GM23338 (cell line): ENCODE measurements at places on chromosomes 16 and 17.
A peak's percentile ranks its signal among the peaks of the same experiment; 100 is the strongest.

DNA sequence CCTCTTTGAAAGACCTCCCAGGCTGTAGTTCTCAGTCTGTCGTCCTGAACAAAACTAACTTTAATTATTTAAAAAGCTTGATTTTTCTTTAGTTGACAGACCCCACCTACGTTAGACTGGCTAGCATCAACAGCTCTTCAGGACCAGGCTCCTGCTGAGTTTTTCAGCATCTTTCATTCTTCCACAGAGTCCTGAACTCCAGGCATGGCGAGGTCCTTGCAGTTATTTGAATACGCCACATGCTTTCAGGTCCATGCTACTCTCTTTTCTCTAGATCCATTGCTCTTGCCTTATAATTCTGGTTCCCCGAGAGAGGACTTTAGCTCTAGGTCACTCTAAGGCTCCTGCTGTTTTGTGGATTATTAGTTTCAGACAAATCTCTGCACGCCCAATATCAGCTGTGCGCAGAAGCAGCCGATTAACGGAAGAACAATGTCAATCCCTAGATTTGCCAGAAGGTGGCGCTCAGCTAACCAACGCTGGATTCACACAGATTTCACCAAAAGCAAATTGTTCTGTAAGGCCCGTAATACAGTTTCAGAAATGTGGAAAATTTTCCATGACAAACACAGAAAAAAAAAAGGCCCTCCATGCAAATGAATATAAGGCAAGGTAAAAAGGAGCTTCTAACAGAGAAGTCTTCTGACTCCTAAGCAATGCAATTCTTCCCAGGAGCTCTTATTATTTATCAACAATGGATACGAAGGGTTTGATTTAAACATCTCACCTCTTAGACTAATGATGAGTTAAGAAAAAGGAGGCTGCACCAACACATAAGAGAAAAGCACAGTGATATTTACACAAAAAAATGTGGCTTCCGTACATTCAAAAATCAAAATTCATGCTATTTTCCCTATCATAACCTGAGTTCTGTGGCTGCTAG lies 33.5 kb upstream of the BCO1 start:
- peak; percentile 68 for DNase-seq

- DNase-seq = peak; percentile 66
Observed at GRCh38 chr16:50381679-50382440, 13.1 kb upstream of the BRD7 start.

GRCh38 chr17:37490022-37490587 lies 414 bp downstream of the DUSP14 start:
- DNase-seq = peak; percentile 85

DNA sequence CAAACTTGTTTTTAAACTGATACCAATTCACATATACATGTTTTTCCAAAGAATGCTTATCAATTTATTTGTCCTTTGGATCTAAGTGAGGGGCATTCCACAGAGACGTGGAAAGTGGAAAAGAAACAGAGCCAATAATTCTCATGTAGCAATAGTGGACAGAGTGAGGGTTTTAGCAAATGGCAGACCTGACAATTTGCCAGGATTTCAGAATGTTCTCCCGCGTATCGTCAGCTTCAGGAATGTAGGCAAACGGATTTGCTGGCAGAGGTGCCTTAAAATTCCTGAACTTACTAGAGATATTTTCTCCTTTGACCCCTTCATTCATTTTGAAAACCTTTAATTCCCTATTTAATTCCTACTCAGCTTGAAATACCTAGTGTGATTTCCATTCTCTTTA lies 193.4 kb upstream of the CPHXL start:
- no peak for DNase-seq

DNA sequence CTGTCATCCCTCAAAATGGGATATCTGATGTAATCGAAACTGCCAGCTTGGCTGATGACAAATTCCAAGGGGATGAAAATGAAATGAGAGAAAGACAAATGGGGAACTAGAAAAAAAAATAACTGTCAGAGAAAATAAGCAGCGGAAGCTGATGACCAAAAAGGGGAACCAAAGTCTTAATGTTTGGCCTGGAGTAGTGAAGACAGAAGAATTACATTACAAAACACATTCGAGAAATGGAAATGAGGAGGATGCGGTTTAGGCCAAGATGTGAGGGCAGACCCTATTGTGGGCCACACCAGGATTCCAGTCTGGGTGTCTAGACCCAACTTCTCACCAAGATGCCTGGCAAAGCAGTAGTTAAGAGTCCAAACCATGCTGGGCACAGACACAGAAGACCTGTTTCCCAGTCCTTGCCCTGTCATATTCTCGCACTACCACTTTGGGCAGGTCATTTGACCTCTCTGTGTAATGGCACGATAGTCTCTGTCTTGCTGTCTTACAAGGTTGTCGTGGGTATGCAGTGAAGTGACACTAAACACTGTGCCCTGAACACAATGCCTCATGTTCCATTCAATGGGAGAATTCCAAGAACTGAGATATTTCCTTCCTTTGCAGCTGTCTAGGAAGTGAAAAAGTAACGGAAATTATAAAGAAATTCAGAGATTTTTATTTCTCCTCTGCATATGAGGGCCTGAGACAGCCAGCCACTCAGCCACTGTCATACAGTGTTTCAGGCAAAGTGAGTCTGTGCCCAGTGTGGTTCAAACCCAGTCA lies 12.3 kb upstream of the CCL2 start:
- no peak for DNase-seq

GRCh38 chr17:46152423-46152822 lies 40.8 kb downstream of the KANSL1 start:
- DNase-seq = no peak

- no peak for DNase-seq
Observed at GRCh38 chr17:77054936-77055335, 85.8 kb upstream of the SEC14L1 start.

- no peak for DNase-seq
Observed at GRCh38 chr17:10738521-10739258, 8.9 kb upstream of the TMEM220 start.

DNA sequence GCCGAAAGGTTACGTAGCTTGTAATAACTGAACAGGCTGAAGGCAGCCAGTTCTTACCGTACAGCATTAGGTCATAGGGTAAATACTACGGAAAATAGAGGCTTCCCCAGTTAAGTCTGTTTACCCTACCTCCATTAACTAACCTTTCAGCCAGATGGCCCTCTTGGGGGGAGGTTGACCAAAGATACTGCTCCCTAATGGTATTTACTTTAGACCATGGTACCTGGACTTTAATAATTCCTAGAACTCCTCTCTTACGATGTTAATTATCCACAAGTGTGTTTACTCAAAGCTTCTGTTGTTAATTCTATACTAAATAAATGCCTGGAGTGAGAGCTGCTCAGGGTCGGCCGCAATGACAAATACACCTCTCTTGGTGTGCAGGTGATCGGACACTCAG lies 9.8 kb upstream of the ADAT1 start:
- no peak for DNase-seq

GRCh38 chr17:72764632-72765041 lies 327.9 kb downstream of the SLC39A11 start:
- no peak for DNase-seq

GRCh38 chr17:29968271-29968670 lies 26.8 kb downstream of the EFCAB5 start:
- no peak for DNase-seq

GRCh38 chr17:59456428-59456827 lies 109.0 kb upstream of the DHX40 start:
- DNase-seq = no peak

DNA sequence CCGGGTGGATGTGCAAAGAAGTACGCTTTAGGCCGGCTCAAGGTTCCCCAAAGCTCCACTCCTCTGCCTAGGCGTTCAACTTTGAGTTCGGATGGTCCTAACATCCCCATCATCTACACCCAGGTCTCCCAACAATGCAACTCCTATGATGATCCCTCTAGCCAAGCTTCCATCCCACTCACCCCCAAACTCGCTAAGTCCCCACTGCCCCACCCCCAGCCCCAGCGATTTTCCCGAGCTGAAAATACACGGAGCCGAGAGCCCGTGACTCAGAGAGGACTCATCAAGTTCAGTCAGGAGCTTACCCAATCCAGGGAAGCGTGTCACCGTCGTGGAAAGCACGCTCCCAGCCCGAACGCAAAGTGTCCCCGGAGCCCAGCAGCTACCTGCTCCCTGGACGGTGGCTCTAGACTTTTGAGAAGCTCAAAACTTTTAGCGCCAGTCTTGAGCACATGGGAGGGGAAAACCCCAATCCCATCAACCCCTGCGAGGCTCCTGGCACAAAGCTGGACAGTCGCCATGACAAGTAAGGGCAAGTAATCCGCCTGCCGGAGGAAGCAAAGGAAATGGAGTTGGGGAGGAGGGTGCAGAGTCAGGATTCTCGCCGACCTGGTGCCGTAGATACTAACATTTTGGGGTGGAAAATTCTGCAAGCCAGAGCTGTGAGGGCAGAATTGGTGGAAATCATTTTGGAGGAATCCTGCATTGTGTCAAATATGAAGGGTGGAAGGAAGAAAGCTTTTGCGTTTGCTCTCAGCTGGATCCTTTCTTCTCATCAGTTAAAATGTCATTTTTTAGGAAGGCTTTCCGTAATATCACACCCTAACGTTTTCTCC lies at the start of gene TP53:
Gene TP53, minus strand, starts transcription at position 419 of the 836 bp plus-strand sequence. CDS start 10,896 bp downstream, outside the sequence.
- peak; percentile 98 for DNase-seq

- DNase-seq = no peak
Observed at GRCh38 chr17:4087911-4088693, 54.7 kb downstream of the ZZEF1 start.

GRCh38 chr16:66961065-66961744 lies at the start of gene CES3:
TSS of gene CES3 (plus strand) at chr16:66961266. CDS start at chr16:66961308, 42 bp downstream.
- DNase-seq = peak; percentile 95

GRCh38 chr16:26889740-26890139 lies 177.0 kb upstream of the C16orf82 start:
- DNase-seq = no peak

DNA sequence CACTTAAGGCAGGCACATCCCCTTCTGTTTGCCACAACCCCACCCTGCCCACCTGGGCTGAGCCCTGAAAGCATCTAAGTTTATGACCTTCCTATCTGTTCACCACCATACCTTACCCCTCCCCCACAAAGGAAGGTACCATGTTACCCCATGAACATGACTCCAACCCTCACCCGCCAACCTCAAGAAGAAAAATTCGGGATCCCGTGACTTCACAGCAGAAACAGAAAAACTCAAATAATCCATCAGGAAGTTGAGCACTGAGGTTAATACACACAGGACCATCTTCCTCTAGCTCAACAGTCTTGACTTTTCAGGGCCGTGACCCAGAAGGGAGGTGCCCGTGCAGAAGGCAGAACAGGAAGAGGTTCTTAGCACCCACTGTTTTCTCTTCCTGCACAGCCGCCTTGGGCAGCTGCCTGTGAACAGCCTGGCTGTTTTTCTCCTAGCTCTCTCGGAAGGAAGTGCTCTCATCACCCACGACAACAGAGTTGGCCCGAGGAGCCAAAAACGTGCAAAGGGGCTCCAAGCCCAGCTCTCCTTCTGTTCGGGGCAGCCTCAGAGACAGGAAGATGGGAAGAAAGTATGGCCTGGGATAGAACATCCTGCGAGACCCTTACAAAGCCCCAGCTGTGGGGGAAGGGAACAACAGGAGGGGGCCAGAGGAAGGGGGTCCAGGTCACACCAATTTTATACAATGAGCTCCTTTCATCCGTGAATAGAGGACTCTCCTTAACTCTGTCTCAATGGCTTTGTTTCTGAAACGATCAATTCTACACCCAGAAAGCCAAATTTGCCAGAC lies 101.1 kb downstream of the XYLT1 start:
- no peak for DNase-seq

DNA sequence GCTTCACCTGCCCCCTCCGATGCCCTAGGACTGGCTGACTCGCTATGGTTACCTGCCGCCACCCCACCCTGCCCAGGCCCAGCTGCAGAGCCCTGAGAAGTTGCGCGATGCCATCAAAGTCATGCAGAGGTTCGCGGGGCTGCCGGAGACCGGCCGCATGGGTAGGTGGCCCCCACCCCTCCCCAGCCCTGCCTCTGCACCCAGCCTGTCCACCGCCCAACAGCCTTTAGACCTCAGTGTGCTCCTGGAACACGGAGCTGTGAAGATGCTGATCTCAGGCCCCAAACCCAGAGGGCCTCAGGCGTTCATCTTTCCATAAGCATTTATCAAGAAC lies 993 bp downstream of the MMP25 start:
- DNase-seq = peak; percentile 54

- DNase-seq = no peak
Observed at GRCh38 chr16:85574672-85575475, 38.2 kb upstream of the GSE1 start.

DNA sequence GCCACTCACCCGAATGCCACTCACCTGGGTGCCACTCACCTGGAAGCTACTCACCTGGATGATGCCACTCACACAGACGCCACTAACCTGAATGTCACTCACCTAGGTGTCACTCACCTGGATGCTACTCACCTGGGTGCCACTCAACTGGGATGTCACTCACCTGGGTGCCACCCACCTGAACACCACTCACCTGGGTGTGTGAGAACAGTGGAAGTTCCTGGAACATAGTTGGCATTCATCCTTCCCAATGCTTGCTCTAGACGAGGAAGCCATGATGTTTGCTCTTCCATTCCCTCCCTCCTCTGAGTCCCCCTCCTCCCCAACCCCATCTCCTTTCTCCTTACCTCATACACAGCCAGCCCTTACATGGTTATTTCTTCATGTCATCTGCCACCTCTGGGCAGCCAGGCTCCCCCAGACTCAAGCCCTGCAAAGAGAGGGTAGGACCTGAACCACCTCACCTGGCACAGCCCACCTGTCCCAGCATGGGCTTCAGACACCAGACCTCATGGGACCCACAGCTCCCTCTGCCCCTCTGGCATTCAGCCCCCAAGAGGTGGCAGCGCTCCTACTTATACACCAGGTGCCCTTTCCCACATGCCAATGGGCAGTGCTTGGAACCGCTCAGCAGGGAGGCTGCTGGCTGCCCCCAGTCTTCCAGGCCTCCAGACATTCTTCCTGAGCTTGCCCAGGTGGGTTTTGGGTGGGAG lies 171.8 kb upstream of the FOXF1 start:
- no peak for DNase-seq

DNA sequence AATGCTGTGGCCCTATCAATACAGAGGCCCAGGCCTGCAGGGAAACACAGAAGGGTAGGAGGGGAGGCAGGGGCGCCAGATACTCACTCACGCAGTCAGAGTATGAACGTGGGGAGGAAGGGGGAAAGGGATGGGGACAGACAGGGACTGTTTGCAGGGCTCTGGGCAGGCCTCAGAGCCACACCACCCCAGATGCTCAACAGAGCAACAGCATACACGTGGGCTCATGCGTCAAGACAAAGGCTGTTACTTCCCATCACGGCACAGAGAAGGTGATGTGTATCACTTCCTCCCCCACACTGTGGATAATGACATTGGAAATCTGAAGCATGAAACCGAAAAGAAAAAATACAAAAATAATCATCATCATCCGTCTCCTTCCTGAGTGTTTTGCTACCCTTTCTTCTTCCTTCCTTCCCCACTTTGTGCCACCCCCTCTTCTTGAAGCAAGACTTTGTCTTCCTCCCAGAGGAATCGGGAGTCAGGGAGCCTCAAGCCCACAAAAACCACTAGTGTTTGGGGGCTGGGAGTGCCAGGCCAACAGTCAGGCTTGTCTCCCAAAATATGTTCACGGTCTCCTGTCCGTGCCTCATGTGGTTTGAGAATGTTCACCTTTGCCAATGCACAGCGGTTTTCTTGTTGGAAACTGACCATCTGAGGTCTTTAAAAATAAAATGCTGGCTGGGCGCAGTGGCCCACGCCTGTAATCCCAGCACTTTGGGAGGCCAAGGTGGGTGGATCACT lies 20.1 kb downstream of the SLC39A11 start:
- DNase-seq = no peak

- no peak for DNase-seq
Observed at GRCh38 chr17:34259146-34259545, 4.1 kb downstream of the CCL2 start.

GRCh38 chr17:75839942-75840798 lies 4.0 kb downstream of the UNC13D start:
- no peak for DNase-seq

GRCh38 chr17:61406971-61407911 lies 7.6 kb downstream of the TBX2 start:
- DNase-seq = no peak

- DNase-seq = no peak
Observed at GRCh38 chr17:77928519-77929179, 29.9 kb upstream of the TNRC6C start.
